ENCODE measurements at places on chromosomes 12 and 14.

- peak; percentile 70 for DNase-seq
Observed at GRCh38 chr14:87944987-87945604, 47.9 kb downstream of the GALC start.

DNA sequence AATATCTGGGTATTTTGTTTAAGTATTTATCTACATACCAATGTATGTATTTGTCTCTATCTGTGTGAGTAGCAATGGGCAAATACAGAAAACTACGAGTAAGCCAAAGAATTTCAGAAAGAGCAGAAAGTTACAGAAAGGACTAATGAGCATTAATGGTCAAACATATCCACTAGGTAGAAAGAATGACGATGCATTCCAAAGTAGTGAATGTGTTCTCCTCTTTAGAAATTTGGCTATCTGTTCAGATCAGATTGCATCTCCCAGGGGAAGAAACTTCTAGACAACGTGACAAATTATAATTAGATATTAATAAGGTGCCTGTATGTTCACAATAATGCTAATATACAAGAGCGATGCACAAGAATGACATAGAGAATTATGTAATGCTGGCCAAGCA, 194.5 kb upstream of the GZMB start:
- DNase-seq: no peak

DNA sequence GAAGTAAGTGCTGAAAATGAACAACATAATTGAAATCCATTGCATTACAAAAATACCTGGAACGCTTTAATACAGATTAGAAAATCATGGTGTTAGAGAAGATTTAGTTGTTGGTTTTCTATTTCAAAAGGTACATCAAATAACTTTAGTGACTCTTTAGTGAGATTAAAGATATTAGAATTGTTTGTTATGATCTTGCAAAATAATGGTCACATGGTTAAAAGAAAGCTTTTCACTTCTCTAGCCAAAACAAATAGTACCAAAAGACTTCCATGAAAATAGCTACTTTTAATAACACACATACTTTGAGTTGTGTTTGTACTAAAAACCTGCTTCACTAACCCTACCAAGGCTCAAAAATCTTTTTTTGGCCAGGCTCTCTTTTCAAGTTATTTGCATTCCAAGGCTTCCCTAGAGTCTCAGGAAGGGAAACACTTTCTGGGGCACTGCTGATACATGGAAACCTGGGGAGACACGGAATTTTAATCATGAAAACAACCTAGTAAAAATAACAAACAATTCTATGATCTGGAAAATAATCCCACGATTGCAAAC, at the start of gene SLCO1A2:
Gene SLCO1A2, minus strand, starts transcription at position 147 of the 555 bp plus-strand sequence. CDS start 270 bp downstream, outside the sequence.
- DNase-seq: no peak

- DNase-seq: no peak
Observed at GRCh38 chr12:38124247-38125012, 192.1 kb upstream of the ALG10B start.

- DNase-seq: no peak
Observed at GRCh38 chr14:65840118-65840751, 427.7 kb downstream of the FUT8 start.

Measured in suppressor macrophage treated with lipopolysaccharide for 1 hour (primary cell).